Astrocyte (in vitro differentiated cells and primary cell): ENCODE measurements at places on chromosomes 5 and 9. TPM values are rescaled to one million over a fixed set of nuclear protein-coding genes. Genes with fewer than 3 reads are reported as not detected.

DNA sequence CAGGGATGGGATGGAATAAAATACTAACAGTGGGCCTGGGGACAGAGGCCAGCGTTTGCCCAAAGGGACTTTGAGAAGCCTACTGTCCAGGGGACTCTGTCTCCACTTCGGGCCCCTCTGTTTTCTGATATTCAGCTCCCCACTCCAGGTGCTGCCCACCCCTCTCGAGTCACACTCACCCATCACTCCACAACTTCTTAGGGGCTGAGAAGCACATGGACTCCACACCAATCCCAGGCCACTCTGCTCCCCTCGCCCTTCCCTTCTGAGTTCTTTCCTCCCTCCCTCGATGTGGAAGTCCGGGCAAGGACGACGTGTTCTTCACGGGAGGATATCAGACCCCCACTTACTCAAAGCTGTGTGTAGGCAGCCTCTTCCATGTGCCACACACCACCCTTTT is 124.5 kb downstream of the BARX1 start:
- no peak for DNase-seq

DNA sequence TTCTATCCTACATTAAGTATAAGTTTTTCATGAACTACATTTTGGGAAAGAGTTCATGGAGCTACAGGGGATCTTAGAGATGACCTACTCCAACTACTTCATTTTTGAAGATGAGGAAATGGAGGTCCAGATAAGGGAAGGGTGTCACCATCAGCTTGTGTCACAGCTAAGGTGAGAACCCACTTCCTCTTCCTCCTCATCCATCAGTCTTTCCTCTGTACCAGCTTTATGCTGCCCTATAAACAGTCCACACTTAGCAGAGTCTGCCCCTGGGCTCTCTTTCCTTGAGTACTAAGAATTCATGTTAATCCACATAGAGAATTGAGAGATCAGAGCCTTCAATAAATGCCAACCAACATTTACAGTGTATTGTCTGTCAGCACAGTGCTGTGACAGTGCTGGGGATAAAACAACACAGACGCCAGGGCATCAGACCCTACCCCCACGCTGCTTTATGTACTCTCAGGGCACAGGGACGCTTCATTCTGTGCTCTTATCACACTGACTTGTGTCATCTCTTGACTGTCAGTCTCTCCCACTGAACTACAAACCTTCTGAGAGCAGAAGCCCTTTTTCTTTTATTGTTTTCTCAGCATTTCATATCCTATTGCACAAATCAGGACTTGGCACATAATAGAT is 22.1 kb downstream of the ADRB2 start:
- no peak for DNase-seq

DNA sequence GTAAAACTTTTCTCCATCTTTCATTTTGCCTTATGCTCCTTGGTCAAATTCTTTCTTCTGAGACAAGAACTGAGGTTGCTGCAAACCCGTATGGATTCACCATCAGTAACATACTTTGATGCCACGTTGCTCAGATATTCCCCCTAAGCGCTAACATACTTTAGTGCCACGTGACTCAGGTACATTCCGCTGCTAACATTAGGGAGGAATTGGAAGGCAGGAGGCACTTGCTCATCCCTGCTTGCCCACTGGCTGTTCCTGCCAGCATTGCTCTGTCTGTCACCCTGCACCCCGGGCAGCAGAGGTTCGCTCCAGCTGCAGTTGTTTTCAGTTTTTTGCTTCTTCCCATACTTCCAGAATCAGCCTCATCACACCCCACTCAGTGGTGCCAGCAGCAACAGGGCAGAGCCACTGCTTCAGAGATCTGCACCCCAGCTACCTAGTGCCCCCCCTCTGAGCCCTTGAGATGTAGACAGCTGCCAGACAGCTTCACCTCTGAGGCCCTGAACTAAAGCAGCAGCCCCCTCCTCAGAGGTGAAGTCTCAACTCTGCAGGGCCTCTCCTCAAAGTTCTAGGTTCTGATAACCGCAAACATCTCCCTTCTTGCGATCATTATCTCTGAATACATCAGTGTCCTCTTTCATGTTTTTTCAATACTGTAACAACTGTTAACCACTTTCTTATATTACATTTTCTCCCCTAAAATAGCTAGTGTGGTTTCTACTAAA is 228.0 kb upstream of the KIF2A start:
- no peak for DNase-seq

DNA sequence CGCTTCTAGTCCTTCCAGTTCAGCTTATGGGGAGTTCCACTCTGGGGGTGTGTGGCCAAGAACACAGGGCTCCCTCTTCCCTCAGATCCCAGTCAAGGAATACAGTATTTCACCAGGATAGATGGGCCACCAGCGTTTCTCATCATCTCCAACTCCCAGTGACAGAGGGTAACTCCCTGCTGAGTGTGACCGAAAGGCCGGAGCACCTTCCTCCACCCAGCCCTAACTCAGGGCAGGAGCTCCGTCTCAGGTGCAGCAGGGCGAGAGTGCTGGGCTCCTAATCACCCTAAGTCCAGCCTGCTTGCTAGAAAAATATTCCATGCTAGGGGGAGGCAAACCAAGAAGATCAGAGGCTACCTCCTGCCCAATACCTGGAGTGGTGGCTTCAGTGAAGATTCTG is 102.6 kb downstream of the ADAMTS2 start:
- no peak for DNase-seq

DNA sequence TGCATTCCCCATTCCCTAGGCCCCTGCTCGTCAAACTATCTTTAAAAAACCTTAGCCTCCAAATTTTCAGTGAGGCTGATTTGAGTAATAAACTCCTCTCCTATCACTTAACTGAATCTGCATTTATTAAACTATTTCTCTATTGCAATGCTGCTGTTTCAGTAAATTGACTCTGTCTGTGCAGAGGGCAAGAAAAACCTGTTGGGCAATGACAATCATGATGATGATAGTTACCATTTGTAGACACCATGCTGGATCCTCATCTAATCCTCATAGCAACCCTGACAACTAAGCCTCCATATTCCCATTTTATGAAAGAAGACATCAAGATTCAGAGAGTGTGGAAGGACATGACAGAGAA is 212.9 kb downstream of the TRIM32 start:
- no peak for DNase-seq

DNA sequence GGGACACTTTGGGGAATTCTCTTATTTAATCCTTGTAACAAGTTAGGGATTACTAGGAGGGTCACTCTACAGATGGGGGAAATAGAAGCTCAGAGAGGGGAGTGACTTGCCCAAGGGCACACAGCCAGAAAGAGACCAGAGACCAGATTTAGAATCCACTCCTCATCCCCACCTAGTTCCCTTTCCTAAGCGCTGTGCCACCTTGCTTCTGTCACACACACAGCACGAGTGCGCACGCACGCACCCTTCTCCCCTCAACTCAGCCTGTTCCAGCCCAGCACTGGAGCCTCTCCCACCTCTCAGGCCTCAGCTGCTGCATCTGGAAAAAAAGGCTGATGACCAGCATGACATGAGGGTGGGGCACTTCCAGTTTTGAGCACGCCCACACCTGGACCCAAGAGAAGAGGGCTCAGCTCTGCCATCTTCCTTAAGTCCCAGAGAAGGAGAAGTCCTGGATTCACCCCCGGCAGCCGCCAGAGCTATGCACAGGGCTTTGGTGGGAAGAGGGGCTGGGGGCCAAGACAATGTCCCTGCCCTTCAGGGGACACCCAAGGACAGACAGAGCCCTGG is 18.5 kb downstream of the NR5A1 start:
- DNase-seq, result no peak

DNA sequence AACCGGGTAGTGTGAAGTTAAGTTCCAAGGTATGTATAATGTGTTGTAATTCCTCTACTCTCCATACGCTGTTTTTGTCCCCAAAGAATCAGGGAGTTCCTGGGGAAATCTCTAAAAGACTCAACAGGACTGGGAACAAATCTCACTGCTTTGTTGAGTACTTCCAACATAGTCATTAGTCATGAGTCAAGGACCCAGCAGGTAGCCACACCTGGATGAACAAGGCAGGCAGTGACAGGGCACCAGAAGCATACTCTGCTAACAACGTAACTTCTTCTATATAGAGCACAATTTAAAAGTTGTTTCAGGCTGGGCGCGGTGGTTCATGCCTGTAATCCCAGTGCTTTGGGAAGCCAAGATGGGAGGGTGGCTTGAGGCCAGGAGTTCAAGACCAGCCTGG is 126.8 kb downstream of the SLC1A3 start:
- no peak for DNase-seq

DNA sequence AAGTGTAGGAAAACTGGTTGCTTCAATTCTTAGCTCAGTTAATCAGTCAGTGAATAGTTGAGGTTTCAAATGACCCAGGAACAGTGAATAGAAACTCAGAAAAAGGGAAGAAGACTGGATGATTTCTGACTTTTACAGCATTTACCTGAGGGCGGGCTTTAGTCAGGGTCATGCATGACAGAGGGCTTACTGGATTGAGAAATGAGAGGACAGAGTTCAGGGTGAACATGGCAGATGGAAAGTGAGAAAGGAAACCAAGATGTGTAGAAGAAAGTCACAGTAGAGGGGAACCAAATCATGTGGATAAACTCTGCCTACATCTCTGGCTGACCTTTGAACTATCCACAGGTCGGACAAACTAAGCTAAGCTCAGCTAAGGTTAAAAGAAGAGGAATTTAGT is 596.0 kb downstream of the SEMA5A start:
- no peak for DNase-seq

DNA sequence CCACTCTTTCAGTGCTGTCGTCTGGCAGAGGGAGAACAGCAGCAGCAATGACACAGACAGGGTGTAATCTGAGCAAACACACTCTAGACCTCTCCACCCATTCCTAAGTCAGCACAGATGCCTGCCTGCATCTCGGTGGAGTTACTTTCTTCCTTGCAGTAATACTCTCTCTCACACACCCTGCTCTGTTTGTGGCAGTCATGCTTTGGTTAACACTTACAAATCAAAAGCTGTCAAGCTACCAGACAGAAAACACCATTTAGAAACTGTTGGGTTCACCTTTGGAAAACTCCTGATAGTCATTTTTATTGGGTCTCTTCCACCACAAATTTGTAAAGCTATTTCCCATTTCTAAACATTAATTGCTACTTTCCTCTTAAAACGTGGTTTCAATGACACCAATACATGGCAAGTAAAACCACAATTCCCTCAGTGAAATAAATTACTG is 27.3 kb downstream of the LHFPL2 start:
- DNase-seq, result peak; percentile 35

DNA sequence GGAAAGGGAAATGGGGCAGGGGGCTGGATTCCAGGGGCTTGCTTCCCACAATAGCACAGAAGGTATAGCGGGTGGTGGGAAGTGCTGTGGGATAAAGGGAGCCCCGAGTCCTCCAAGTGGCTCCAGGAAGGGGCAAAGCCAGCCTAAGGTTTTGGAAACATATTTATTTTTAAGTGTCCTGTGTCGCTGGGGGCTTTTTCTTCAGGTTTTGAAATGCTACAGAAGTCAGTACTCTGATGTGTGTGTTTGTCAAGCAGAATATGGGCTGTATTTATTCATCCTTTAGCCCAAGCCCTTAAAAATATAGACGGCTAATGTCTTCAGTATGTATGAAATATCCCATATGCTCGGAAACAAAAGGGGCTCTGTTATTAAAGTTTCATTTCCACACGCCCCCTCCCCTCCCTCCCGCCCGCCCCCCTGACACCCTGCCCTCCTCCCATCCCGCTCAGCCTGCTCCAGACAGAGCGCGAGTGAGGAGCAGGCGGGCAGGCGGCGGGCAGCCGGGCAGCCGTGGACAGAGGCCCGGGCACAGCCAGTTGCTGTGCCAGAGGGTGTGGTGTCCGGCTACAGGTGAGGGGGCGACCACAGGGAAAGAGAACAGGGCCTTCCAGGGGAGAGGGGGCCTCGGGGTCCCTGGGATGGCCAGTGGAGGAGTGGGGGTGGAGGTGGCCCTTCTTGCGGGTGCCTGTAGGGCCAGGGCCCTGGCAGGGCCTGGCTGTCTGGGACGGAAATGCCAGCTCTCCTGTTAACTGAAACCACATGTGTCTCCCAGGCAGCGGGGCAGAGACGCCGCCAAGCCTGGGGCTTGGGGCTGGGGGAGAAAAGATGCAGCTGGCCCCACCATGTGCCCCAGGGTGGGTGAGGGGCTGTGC is 39.6 kb upstream of the SYNPO start:
- DNase-seq, result no peak

- peak; percentile 68 for DNase-seq
These were observed 747.6 kb upstream of the EDIL3 start for GRCh38 chr5:85132269-85132668.

- peak; percentile 33 for DNase-seq
These were observed 254.8 kb upstream of the PPP1R2B start for GRCh38 chr5:156595132-156595787.

- DNase-seq, result no peak
These were observed 19.9 kb upstream of the SVEP1 start for GRCh38 chr9:110599468-110599867.

GRCh38 chr9:114555696-114556095 is 31.9 kb upstream of the ATP6V1G1 start:
- DNase-seq, result no peak

- DNase-seq, result no peak
These were observed 339.0 kb downstream of the DIRAS2 start for GRCh38 chr9:90303655-90304054.

- DNase-seq, result peak; percentile 3
These were observed 730 bp downstream of the ZMYND19 start for GRCh38 chr9:137589441-137590122.

GRCh38 chr9:131366761-131367401 is 27.0 kb upstream of the PRRC2B start:
- DNase-seq, result peak; percentile 80

GRCh38 chr5:40649463-40650030 is 30.2 kb upstream of the PTGER4 start:
- no peak for DNase-seq

GRCh38 chr9:127177231-127177630 is 54.8 kb upstream of the ANGPTL2 start:
- DNase-seq, result no peak

DNA sequence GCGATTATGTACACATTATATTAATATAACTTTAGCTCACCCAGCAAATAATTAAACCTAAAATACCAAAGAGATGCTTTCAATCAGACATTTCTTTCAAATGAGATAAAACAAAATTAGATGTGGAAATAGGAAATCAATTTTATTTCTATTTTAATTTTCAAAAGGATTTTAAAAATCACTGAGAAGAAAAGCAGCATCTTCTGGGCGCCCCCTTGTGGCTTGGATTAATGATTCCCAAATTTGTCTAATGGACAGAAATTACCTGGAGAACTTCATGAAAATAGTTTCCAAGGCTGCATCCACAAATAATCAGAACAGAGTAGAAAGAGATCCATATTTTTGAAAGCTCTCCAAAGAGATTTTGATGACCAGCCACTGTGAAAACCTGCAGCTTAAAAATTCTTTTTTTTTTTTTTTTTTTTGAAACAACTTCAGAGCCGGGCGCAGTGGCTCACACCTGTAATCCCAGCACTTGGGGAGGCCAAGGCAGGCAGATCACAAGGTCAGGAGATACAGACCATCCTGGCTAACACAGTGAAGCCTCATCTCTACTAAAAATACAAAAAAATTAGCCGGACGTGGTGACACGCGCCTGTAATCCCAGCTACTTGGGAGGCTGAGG is 50.9 kb upstream of the CEMIP2 start:
- DNase-seq, result no peak

The BARHL1 gene
- not detected in 2 replicates for total RNA-seq

The CSF1R gene
- total RNA-seq, result 1.4 and 1.6 TPM in 2 replicates

The EQTN gene
- not detected in 2 replicates for total RNA-seq

The PHF19 gene
- 18.0 and 19.5 TPM in 2 replicates for total RNA-seq

The PCDHGC5 gene
- total RNA-seq, result 7.7 and 10.9 TPM in 2 replicates

The SLC4A9 gene
- total RNA-seq, result 0.25 TPM in 1 of 2 replicates, not detected in the other

The SVEP1 gene
- total RNA-seq, result 1.1 and 1.5 TPM in 2 replicates

The C9orf50 gene
- 0.41 TPM in 1 of 2 replicates, not detected in the other for total RNA-seq

The CCDC192 gene
- not detected in 2 replicates for total RNA-seq
